Stimulated activated CD8-positive, alpha-beta memory T cell treated with anti-CD3 and anti-CD28 coated beads, Interleukin-2, amount 100 ng/mL, for 1 hour (primary cell): ENCODE measurements at places on chromosomes 5 and 9.

DNA sequence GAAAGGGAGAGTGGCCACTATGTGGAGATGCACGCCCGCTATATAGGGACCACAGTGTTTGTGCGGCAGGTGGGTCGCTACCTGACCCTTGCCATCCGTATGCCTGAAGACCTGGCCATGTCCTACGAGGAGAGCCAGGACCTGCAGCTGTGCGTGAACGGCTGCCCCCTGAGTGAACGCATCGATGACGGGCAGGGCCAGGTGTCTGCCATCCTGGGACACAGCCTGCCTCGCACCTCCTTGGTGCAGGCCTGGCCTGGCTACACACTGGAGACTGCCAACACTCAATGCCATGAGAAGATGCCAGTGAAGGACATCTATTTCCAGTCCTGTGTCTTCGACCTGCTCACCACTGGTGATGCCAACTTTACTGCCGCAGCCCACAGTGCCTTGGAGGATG lies 19.8 kb downstream of the RGMB start:
- DNase-seq, result no peak

DNA sequence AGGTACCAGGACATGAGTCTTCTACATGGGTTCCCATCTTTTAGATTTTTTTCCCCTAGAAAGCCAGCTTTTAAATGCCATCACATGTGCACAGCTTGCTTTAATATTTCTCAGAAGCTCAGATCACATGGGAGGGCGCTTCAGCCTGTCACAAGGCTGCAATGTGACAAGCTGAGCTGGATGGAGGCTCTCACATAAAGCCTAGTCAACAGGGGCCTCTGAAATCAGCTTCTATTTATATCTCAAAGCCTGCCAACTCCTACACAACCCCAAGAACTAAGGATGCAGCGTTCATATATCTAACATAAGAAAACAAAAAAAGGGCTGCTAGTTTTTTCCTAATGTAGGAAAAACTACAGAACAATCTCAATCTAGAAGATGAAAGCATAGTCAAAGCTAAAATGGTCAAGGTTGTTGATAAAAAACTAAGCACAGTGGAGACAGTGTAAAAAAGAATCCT lies 2.3 kb downstream of the ZFAND5 start:
- no peak for DNase-seq

- DNase-seq, result no peak
These were observed 35.8 kb downstream of the C5orf15 start for GRCh38 chr5:133932441-133933168.

DNA sequence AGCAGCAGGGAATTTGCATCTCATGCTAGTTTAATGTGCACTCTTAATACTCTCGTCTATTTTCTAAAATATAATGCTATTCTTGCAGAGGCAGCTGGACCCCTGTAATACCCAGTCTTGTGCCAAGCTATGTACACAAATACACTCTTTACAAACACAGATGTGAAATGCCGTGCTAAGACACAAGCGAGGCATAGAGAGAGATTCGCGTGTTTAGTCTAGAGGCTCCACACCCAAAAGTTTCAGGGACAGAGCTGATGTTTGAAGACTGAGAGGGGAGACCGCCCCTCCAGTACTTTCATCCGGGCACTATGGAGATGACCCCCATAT lies 1.2 kb downstream of the DPYSL3 start:
- no peak for DNase-seq

DNA sequence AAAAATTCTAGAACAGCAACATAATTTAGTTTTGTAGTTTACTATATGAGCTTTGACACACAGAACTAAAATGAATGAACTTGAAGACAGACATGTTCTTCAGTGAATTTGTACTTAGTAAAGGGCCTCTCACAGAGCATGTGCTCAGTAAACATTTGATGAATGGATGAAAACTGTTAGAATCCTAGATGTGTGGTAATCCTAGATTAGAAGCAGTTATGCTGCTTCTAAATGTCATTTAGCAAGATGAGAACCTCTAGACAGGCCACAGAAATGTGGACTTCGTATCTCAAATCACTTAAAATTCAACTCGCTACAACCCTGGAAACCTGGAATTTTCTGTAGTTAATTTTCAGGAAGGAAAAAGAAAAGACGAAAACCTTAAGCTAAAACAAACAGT lies 8.5 kb downstream of the GOLPH3 start:
- no peak for DNase-seq

- no peak for DNase-seq
These were observed 250.6 kb downstream of the SPOCK1 start for GRCh38 chr5:137248527-137248926.

GRCh38 chr9:128333451-128333869 lies 6.9 kb upstream of the SLC27A4 start:
- no peak for DNase-seq

- DNase-seq, result no peak
These were observed 1495.6 kb upstream of the CDH6 start for GRCh38 chr5:29697785-29698414.

DNA sequence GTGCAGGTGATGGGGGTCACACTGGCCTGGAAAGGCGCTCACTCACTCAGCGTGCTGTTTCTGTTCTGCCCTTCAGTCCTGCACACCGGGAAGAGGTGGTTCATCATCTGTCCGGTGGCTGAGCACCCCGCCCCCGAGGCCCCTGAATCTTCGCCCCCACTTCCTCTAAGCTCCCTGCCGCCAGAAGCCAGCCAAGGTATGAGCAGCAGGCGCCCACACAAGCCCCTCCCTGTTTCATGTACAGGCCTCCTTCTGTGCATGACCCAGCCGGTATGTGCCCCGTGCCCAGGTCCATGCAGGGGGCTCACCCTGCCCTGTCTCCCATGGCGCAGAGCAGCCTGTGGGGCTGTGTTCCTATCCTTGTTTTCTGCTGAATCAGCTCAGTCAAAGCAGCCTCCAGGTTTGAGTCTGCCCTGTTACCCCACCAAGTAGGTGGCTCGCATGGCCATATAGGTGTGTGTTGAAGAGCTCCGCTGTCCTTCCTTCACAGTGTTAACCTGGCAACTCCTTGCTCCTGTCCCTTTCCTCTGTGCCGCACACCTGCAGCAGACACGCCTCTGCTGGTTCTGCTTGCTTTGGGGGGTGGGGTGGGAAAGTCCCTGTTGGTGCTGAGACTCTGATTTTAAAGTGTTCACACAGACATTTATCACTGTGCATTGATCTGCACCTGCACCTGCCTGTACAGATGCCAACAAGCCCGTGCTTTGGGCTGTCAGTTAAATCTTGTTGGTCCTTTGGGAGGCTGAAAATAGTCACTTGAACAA lies 84.8 kb downstream of the WNK2 start:
- DNase-seq, result no peak

DNA sequence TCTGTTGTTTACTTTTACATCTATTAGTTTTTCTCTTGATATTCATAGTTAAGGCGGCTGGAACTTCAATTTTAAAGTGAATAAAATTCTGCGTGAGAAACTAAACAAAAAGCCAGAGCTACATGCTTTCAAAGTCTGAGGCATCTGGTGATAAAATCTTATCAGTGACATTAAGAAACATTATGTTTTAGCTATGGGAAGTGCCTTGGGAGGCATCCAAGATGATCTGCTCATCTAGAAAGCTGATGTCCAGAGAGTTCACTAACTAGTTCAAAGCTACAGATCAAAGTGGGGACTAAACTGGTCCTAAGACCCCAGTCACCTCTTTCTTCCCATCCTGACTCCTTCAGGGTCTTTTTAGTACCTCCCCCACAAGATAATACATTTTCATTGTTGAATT lies 37.2 kb downstream of the MRPS27 start:
- no peak for DNase-seq

GRCh38 chr5:55081541-55081940 lies 20.9 kb upstream of the GZMA start:
- DNase-seq, result no peak

- DNase-seq, result no peak
These were observed 42.0 kb downstream of the FRMPD1 start for GRCh38 chr9:37692622-37693221.

GRCh38 chr5:107461770-107462169 lies 209.0 kb downstream of the EFNA5 start:
- no peak for DNase-seq

GRCh38 chr9:3916984-3917383 lies 382.9 kb downstream of the GLIS3 start:
- no peak for DNase-seq

DNA sequence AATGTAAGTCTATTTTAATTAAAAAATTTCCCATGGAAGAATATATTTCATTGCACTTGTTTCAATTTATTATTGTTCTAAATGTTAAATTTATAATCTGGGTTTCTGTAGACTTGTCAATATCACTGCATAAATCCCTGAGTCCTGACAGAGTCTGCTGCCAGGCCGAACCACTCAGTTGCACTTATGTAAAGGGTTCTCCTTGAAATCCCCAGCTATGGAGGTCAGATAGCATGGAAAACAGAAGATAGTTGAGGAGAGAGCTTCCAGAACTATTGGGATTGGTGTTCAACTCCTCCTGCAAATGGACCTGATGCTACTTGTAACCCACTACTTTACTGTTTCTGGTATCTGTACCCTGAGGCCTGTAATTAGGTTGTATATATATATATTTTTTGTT lies 37.2 kb downstream of the KDM4C start:
- no peak for DNase-seq

- DNase-seq, result no peak
These were observed 210.7 kb upstream of the DMRT1 start for GRCh38 chr9:630817-631216.

DNA sequence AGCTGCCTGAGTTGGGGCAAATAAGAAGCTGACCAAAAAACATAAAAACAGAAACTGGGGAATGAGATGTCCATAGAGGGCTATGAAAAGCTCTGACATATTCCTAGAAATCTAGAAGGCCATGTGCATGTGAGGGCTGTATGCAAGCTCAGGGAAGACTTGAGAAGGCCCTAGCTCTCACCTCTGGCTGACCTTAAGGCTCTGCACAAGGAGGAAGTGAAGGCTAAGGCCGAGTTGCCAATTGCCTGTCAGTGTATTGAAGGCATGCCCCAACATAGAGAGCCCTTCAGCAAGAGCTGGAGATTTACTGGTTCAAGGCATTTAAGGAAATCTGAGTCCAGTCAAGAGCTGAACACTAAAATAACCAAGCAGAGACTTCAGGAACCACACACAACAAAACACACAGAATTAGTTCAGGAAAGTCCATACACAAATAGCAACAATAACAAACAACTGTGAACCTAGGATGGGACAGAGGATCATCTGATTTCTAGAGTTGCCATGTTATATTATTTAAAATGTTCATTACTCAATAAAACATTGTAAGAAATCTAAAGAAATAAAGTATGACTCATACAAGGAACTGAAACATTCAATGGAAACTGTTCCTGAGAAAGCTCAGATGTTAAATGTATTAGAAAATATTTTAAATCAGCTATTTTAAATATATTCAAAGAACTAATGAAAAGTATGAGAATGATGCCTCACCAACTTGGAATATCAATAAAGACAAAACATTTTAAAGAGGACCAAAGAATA lies 161.8 kb downstream of the AUH start:
- no peak for DNase-seq

DNA sequence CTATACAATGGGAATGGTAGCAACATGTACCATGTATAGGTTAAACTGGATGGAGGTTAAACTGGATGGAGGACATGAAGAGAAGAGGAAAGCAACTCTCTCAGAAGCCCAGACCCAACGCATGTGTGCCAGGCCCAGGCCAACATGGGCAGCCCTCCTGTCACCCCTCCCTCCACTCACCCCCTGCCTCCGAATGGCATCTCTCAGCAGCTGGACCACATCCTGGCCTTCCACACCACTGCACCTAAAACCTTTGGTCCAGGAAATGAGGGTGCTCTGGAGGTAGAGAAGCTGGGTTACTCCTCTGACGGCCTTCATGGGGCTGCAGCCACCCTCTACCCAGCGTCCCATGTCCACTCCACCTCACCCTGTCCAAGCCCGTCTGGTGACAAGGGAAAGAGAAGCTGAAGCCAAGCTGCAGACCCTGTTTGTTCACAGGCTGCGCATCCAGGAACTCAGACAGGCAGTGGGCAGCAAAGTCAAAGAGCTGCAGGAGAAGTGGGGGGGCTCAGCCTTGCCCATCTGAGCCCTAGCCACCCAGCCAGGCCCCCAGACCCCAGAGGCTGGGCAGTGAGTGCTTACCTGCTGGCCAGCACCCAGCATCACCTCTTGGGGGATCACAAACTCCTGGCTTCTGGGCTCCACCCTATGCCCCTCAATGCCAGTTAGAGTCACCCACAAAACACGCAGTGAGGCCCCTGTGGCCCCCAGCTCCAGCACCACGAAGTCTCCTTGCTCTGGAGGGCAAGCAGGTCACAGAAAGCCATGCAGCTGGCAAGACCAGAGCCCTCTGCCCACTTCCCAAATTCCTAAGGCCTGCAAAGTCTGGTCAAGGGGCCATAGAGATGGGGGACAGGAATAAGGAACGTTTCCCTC lies 8.5 kb downstream of the HK3 start:
- no peak for DNase-seq

GRCh38 chr5:27511061-27511460 lies 472.7 kb upstream of the CDH9 start:
- no peak for DNase-seq

DNA sequence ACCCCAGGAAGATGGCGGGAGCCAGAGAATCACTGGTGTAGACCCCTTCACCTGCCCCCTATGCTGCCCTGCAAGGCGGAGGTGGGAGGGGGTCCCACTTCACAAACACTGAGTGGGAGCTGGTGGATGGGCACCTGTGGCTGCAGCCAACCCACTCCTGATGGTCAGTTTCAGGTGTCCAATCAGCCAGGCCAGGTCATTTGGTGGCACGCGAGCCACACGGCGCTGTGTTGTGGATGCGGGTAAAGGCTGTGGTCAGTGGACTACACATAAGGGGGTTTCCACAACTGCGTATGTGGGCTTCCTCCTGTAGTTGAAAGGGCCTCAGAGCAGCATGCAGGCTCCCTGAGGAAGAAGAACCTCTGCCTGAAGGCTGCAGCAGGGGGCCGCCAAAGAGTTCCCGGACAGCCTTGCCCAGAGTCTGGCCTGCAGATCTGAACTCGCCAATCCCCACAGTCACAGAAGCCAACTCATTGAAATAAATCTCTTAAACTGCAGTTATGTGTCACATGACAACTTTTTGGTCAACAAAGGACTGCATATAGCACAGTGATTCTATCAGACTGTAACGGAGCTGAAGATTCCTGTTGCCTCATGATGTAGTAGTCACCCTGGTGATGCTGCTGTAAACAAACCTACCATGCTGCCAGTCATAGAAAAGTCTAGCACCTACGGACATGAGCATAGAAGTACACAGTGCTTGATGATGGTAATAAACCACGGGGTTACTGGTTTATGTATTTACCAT lies 284.7 kb upstream of the IRX2 start:
- no peak for DNase-seq

- no peak for DNase-seq
These were observed 8.7 kb downstream of the SNCB start for GRCh38 chr5:176621661-176622079.
